ENCODE measurements at places on chromosomes 5 and 9.

GRCh38 chr9:35313916-35314315 lies 152.1 kb downstream of the UNC13B start:
- no peak for DNase-seq

DNA sequence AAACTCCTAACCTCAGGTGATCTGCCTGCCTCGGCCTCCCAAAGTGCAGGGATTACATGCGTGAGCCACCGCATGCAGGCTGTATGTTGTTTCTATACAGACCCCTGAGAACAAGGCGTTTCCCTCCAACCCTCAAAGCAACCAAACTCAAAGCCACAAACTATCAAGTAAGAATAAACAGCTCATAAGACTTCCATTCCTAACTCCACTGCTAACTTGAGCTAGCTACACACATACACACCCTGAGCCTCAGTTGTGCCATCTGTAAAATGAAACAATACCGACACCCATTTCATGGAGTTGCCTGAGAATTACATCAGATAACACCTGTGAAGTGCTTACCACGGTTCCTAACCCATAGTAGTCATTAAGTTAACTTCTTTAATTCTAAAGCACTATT lies 70.8 kb downstream of the SERINC5 start:
- no peak for DNase-seq

GRCh38 chr5:137672001-137672400 lies 63.9 kb downstream of the KLHL3 start:
- no peak for DNase-seq

DNA sequence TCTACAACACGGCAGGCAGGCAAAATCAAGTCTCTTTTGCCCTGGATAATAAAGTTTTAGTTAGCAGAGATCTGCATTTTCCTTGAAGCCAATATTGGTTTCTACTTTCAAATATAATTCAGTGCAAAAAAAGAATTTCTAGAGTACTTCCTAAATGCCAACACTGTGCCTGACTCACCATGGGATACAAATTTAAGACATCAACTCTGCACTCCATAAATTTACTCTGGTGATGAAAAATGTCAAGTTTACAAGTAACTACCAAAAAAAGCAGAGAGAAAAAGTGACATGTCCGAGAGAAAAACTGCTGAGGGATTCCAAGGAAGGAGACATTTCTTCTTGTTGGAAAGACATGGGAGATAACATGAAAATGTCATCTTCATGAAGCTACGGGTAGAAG lies 119.7 kb downstream of the RAPGEF6 start:
- no peak for DNase-seq

DNA sequence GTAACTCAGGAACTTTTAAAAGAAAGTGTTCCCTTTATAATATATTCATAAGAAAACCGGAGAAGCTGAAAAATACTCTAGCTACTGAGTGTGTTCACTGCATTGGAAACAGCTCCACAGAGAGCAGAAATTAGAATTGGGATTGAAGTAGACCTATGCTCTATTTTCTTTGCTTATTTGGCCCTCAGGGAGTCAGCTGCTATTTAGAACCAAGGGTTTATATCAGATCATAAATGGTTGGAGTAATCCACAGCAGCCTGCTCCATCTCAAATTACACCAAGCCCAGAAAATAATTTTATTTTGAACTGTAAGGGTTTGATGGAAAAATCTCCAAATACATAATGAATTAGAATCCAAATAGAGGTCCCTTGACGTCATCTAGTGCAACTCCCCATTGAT lies 202.6 kb downstream of the ADAMTSL1 start:
- no peak for DNase-seq

DNA sequence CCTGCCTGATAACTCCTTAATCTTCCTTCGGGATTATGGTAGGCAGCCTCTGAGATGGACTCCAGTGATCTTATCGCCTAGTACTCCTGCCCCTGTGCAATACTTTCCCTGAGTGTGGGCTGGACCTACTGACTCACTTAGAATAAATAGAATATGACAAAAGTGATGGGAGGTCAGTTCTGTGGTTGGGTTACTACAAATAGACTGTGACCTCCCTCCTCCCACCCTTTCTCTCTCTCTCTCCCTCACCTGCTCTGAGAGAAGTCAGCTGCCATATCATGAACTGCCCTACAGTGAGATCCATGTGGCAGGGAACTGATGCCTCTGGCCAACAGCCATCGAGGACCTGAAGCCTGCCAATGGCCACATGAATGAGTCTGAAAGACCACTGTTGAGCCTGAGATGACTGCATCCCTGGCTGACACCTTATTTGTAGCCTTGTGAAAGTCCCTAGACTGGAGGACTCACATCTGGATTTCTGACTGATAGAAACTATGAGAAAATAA lies 31.7 kb downstream of the NRG2 start:
- DNase-seq: peak; percentile 85

DNA sequence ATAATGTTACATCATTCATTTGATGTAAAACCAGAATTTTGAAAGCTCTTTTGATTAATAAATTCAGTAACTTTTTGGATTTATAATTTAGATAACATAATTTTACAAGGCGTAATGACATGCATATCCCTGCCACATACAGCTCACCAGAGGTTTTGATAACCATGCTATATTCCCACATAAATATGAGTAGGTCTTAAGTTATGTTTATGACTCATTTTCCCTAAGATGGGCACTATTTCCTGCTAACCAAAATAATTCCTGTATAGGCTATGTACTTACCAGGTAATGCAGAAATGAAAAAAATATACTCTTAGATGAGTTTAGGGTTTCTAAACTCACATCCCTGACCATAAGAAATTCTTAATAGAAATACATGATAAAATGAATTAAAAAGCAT lies 93.9 kb upstream of the EDIL3 start:
- no peak for DNase-seq

DNA sequence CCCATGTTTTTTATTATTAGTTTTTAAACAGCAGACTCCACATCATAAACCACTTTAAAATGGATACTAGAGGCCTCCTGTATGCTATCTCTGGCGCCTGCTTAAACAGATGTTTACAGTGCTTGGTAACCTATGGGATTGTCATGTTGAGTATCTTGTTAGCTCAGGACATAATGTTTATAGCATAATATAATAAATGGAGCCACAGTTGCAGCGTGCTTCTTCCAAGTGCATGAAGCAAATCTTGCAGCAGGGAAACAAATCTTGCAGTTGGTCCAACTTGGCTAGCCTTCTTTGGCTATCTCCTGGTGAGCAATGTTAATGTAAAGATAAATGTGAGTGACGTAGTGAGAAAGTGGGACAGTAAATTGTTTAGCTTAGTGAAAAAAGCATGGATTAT lies 2.8 kb downstream of the GHR start:
- DNase-seq: no peak

DNA sequence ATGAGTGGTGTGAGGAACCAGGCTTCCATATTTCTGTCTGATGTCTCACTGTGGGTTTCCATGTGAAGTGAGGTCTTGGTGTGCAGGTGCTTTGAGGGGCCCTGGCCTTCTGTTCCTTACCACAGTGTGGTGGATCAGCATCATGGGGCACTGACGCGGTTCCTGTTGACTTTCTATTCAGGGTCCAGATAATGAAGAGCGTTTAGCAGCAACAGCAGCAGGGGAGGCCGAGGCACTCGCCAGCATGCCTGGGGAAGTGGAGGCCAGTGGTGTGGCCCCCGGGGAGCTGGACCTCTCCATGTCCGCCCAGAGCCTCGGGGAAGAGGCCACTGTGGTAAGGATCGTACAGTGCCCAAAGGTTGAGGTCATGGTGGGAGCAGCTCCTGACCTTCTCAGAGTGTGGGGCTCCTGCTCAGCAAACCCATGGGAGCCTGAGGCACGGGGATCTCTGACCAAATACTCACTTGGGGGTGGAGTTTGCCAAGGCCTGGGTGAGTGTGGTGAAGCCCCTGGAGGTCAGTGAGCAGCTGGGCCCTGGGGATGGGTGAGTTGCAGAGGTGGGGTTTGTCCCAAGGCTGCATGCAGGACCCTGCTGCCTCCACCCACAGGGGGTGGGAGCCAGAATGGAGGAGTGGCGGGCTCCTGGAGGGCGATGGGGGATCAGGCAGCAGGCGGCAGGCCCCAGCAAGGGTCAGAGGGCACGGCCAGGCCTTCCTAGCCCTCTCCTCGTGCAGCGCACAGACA lies 61.2 kb downstream of the COL15A1 start:
- DNase-seq: no peak

- DNase-seq: peak; percentile 17
These were observed 1571.5 kb upstream of the WWC1 start for GRCh38 chr5:166719991-166720390.

DNA sequence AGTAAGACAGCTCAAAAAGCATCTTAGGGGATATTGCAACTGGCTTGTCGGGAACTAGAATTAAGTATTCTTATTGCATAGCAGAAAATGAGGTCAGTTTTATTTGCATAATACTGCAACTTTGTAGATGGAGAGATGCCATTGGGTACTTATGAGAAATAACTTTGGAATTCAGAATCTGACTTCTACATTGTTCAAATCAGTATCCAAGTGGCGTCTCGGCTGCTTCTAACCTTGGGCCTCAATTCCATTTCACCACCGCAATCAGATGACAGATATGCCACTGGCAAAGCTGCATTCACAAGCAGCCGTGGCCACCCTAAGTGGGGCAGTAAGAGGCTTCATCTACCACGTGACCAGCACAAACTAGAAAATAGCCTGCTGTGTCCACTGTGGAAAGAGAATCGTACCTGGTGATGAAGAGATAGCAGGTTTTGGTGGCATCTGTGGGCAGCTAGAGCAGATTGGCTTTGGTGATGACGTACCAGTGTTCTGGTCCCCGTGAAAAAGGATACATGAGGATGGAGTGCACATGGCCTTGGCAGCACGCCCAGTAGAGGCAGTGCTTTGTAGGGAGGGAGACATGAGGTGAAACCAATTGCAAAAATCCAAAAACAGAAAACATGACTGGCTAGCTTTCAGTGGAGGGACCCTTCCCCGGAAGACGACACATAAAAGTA lies 116.6 kb downstream of the KLHL3 start:
- DNase-seq: no peak

GRCh38 chr5:174307656-174308271 lies 262.3 kb downstream of the NSG2 start:
- DNase-seq: no peak

Measured in kidney glomerular epithelial cell (primary cell).